ENCODE measurements at places on chromosomes 16 and 17.

DNA sequence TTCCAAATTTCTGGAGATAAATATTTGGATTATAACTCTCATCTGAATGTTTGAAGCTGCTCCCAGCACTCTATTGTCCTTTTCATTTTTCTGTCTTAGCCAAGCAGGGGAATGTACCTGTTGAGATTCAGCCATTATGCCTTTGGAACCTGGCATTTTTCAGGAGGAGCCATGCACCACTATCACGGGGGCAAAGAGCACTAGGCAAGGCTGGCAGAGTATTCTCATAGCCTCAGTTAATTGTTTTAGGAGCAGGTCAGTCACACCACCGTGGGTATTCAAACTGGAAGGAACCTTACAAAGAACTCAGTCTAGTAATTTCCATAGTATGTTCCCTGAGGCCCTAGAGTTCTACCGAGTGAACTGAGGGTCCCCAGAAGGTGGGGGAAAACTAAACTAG, 348.9 kb downstream of the TMEM114 start:
- DNase-seq: no peak

GRCh38 chr17:53321651-53322050, 501.1 kb upstream of the KIF2B start:
- no peak for DNase-seq

DNA sequence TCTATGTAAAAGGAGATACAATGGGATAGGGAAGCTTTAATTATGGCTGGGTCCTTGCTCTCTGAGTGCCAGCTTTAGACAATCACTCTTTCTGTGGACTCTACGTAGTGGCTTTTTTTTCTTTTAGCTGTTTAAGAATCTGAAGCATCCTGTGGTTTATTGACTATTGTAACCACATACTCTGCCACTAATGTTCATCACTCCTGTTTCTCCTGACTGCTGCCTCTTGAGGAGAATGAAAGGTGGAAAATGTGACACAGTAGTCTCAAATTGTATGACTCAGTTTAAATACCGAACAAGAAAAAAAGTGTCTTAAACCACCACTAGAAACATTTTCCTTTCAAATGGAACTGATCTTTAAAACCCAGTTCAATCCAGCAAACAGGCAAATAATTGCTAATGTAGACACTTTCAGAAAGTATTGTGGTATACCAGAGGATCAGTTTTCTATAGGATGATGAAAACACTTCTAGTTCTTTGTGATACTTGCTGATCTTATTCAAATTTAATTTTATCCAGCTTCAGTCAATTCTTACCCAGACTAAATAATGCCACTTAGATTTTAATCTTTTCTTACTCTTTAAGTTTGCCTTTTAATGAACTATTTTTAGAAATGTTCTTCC, 302.7 kb upstream of the PMFBP1 start:
- no peak for DNase-seq

GRCh38 chr17:80047176-80047575, 10.7 kb downstream of the CCDC40 start:
- no peak for DNase-seq

- DNase-seq: peak; percentile 93
Measured at GRCh38 chr17:2796164-2797125, at the start of gene RAP1GAP2. RAP1GAP2 (plus strand) TSS chr17:2796438; CDS start chr17:2796528, 90 bp downstream.

Measured in inflammatory macrophage treated with lipopolysaccharide for 4 hours (primary cell).